ENCODE measurements at places on chromosomes 2 and 18. TPM values are rescaled to one million over a fixed set of nuclear protein-coding genes. Genes with fewer than 3 reads are reported as not detected.

The PTPRN gene
- total RNA-seq, result not detected

The ITGAV gene
- total RNA-seq, result 218 TPM

The HOXD10 gene
- total RNA-seq, result not detected

The ZNF638 gene
- 80.8 TPM for total RNA-seq

The SMYD1 gene
- not detected for total RNA-seq

The SLC4A5 gene
- 1.2 TPM for total RNA-seq

The IL1RL2 gene
- total RNA-seq, result not detected

The CREG2 gene
- total RNA-seq, result 0.21 TPM

The PROKR1 gene
- not detected for total RNA-seq

GRCh38 chr2:66535574-66536289, 100.8 kb downstream of the MEIS1 start:
- no peak for DNase-seq

DNA sequence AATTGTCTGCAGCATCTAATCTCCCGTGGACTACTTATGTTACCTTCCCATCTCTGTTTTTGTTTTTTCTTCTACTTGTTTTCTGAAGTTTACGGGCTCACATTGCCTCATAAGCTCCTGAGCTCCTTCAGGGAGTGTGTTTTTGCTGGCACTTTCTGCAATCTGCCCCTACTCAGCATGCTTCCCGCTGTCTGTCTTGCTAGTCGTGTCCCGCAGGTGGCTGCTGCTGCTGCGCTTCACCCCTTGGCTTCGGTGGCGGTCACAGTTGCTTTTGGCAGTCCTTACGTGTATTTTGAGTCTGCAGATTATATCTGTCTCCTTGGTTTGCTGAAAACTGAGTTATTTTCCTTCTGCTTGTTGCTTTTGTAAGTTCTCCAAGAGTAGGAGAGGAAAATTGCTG, 37.3 kb downstream of the FER1L5 start:
- no peak for DNase-seq

- DNase-seq, result no peak
Measured at GRCh38 chr2:16591370-16591933, 74.2 kb downstream of the CYRIA start.

DNA sequence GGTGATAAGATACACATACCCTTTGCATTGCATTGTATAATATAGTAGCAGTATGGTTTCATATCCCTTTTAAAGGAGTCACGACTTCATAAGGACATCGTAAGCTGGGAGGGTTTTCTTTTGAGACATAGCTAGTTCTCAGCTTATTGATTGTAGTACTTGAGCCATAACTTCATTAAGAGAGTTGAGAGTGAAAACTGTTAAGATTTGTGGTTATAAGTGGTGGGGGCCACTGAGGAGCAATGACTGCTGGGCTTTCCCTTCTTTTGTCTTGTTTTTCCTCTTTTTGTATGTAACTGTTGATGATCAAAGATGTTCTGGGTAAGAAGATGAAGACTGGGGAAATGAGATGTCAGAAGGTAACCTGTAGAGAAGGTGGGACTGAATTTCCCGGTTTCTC, 11.0 kb downstream of the EIF5B start:
- no peak for DNase-seq

- DNase-seq, result no peak
Measured at GRCh38 chr18:55838841-55839240, 250.8 kb upstream of the TCF4 start.

GRCh38 chr18:9494778-9495331, 19.5 kb downstream of the RALBP1 start:
- no peak for DNase-seq

GRCh38 chr2:175350105-175350504, 168.6 kb upstream of the ATP5MC3 start:
- no peak for DNase-seq

DNA sequence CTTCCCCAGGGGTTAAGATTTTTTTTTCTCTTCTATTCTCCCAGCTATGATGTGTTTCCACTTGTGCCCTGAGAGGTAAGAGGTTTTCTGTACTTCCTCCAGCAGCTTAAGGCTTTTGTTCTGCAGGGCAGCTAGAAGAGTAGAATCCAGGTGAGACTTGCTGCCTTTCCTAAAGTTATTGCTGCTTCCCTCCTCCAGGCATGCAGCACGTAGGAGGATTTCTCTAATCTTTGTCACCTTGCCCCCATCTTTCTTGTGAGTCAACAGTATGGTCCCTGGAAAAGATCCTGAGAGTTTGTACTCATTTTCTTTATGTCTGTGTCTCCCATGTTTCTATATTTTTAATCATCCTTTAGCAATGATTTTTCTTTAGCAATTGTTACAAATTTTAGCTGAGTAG, 462.2 kb downstream of the SETBP1 start:
- DNase-seq, result no peak

GRCh38 chr2:165905854-165906253, 47.7 kb downstream of the TTC21B start:
- DNase-seq, result no peak

DNA sequence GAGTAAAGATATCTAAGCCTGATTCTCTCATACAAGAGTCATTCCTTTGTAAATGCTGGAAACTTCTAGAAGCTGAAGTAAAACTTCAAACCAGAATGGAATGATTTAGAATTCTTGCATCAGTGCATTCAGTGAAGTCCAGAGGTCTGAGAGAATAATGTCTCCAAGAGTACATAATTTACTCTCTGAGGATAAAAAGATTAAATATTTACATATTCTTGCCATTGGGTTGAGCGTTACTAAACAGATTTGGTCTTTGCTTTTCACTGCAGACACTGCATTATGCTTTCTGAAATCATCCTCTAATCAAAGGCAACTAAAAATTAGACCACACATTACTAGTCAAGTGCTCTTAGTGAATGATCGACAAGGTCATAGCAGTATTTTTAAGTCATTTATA, 26.5 kb upstream of the KANSL1L start:
- no peak for DNase-seq

GRCh38 chr2:47189635-47190034, 34.5 kb upstream of the STPG4 start:
- DNase-seq, result no peak

DNA sequence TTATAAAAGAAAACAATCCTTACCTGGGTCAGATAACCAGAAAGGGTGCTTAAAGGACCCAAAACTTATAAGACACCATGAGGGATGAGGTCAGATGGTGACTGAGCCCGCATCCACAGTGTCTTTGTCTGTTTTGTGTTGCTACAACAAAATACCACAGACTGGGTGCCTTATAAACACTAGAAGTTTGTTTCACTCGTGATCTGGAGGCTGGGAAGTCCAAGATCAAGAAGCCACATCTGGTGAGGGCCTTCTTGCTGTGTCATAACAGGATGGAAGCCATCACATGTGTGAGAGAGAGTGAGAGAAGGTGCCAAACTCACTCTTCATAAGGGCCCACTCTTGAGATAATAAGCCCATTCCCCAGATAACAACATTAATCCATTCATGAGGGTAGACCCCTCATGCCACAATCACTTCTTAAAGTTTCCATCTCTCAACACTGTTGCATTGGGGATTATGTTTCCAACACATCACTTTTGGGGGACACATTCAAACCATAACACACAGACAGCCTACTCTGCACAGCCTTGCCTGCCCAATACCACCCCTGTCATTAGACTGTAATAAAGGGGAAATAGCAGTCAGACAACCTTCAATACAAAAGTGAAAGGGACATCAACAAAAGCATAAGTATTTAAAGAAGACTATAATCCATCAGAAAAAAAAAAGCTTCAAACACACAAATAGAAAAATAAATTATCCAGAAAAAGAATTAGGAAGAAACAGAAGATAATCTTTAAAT, 249.8 kb downstream of the ANAPC1 start:
- no peak for DNase-seq

DNA sequence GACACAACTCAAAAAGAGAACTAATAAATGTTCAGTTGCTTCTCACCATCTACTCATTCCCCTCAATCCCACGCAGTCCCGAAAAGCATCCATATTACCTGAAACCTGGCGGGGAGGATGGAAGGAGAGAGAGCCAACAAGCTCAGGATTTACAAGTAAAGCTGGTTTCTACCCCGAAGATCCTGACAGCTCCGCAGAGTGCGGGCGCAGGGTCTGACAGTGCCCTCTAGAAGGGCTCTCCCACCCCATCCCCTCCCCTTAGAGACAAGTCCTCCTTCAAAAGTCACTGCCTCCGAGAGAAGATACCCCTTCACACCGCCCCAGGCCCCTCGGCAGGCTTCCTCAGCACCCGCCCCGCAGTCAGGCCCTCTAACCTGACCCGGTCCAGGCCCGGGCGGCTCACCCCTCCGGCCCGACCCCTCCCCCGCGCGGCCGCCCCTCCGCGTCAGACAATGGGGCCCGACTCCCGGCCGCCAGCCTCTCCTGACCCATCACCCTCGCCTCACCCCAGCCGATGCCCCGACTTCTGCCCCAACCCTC, 550 bp downstream of the RAB1A start:
- no peak for DNase-seq

DNA sequence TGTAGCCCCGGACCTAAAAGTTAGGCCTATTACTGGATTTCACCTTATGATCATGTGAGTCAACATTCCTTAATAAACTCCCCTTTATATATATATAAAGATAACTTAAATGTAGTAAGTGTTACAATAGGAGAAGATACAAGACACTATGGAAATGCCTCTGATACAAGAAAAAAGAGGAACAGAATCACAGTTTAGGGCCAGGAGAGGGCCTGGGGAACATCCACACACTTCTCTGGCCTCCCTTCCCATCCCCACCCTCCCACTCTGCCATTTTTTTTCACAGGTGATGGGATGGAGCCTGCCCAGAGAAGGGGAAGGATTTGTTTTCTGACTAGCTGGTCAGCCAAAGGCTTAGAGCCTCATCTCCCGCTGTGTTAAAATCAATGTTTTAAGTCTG, 6.4 kb downstream of the CDC42EP3 start:
- DNase-seq, result no peak

GRCh38 chr2:94861308-94862152, 9.7 kb upstream of the TEKT4 start:
- DNase-seq, result no peak

- DNase-seq, result no peak
Measured at GRCh38 chr18:79848579-79849327, 51.0 kb downstream of the KCNG2 start.

DNA sequence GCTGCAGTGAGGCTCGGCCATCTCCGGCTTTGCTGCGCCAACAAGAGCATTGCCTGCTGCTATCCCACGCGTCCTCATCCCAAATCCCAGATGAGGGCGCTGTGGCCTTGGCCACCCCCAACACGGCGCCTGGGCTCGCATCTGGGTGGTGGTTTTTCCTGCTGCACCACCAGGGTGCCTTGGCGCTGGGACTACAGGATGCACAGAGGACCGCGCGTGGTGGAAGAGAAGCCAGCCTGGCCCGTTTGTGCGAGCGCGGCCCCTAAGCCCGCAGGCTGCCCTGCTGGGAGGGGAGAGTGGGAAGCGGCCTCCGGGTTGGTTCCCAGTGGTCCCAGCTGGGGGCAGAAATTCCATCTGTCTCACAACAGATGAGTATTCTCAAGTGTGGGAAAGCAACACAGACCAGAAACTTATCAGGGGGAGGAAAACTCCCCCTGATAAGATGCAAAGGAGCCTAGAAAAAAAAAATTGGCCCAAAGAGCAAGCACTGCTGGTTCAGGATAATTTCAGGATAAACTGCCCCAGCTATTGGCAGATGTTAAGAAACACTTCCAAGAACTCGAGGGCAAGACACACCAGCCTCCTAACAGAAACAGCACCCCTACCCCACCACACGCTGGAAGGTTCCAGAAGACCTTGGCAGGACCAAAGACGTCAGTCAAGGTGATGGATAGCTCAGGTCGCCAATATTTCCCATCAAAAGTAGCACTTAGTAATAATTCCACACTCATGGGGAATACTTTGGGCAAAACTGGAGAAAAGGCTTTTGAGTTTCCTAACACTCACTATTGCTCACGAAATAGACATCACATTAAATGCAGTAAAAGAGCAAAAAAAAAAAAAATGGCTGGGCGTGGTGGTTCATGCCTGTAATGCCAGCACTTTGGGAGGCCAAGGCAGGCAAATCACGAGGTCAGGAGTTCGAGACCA, 152.1 kb downstream of the PXDN start:
- no peak for DNase-seq

GRCh38 chr2:86039963-86040655, 65.6 kb downstream of the POLR1A start:
- DNase-seq, result no peak

- no peak for DNase-seq
Measured at GRCh38 chr2:19839438-19839837, 62.3 kb downstream of the TTC32 start.

- DNase-seq, result no peak
Measured at GRCh38 chr2:110871637-110872036, 139.3 kb downstream of the ACOXL start.

DNA sequence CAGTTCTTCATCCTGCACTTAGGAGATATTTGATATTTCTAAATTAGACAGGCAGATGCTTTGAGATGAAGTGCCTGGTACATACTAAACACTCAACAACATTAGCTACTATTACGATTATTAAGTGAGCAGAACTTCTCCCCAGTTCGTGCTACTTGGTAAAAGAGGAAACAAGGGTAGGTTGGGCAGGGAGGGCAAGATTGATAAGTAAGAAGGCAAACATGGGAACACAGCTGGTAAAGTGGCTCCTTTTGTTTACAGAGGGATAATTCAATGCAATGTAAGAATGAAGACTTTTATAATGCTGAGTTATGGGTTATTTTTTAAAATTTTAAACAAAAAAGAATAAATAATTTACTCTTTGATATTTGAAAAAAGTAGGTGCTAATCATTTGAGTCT, 15.9 kb upstream of the WIPF1 start:
- DNase-seq, result no peak

GRCh38 chr2:62441824-62442223, 64.2 kb downstream of the TMEM17 start:
- DNase-seq, result no peak

- DNase-seq, result no peak
Measured at GRCh38 chr18:44273298-44273697, 407.4 kb upstream of the SETBP1 start.

DNA sequence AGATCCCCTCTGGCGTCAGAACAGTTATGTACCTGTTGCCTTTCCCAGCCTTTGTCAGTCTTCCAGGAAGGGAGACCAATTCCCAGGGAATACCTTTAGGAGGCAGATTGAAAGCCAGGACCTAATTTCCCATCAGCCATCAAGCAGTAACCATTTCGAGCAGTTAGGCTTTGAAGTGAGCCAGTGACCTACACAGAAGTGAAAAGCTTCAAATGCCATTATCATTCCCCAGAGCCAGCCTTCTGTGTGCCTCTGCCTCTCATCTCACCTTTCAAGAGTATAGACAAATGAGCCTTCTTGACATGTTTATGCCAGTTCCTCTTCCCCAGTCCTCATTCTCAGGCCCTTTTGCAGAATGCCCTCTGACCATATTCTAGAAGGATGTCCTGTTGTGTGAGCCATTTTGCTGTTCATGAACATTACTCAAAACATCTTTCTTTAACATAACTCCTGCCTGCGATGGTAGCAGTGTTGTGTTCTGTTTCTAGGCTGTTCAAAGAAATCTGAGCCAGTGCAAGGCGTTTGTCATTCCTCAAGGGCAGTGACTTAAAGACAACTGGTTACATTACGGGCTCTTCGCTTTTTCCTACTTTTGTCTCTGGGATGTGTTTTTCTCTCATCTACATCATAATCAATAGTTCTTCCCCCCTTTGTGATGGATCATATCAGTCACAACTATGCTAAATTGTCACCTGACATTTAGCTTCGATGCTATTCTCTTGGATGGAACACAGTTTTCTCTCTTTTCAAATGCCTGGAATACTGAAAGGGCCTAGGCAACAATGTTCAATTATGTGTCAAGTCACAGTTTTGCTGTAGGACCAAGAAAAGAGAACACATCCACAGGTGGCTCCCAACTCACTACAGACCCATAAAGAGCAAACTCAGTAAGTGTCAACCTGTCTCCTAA, 138.6 kb downstream of the ALK start:
- no peak for DNase-seq

Data from Panc1 (cell line).